H9 (cell line): ENCODE measurements at places on chromosomes 13 and 19. TPM values are rescaled to one million over a fixed set of nuclear protein-coding genes. Genes with fewer than 3 reads are reported as not detected.

The TPP2 gene
- 60.0 and 63.5 TPM in 2 replicates for total RNA-seq

The PCDH20 gene
- 0.29 and 0.33 TPM in 2 replicates for total RNA-seq

The HTR2A gene
- not detected in 2 replicates for total RNA-seq

- no peaks in the 10 kb centered on the region for H3K36me3 ChIP-seq
- no peak overlapping the region for H3K27ac ChIP-seq
- no peak for DNase-seq
Observed at GRCh38 chr13:71695662-71696061, 171.3 kb downstream of the DACH1 start.

- DNase-seq: no peak
- H3K36me3 ChIP-seq: peaks cover 5% of the 10 kb centered on the region; the same call in 1 of the 2 replicates
- no peak overlapping the region for H3K4me3 ChIP-seq
- H3K27ac ChIP-seq: no peak overlapping the region
- no peaks in the 10 kb centered on the region for H3K27me3 ChIP-seq
Observed at GRCh38 chr13:51717786-51718398, 86.1 kb downstream of the DHRS12 start.
